ENCODE measurements at places on chromosomes 16 and 17.

GRCh38 chr16:49575346-49576172 is 202.0 kb downstream of the C16orf78 start:
- no peak for DNase-seq

DNA sequence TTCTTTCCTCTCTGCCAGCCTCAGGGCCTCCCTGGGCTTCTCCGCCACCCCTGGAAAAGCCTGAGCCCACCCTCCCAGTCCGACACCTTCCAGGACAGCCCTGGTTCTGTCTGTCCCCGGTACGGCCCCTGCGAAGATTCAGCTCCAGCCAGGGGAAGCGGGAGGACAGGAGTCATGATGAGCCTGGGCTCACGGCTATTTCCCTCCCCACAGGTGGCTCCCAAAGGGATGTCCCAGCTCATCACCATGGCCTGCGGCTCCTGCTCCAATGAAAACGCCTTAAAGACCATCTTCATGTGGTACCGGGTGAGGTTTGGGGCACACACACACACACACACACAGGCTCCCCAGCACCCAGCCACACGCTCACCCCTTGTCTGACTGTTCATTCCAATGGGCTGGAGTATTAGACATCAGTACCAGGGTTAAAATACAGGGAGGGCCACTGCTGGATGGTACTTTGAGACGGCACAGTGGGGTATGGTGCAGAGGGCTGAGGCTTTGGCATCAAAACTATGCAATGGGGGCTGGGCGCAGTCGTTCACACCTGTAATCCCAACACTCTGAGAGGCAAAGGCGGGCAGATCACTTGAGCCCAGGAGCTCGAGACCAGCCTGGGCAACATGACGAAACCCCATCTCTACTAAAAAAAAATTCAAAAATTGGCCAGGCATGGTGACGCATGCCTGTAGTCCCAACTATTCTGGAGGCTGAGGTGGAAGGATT is 32.8 kb downstream of the TMEM186 start:
- no peak for DNase-seq

DNA sequence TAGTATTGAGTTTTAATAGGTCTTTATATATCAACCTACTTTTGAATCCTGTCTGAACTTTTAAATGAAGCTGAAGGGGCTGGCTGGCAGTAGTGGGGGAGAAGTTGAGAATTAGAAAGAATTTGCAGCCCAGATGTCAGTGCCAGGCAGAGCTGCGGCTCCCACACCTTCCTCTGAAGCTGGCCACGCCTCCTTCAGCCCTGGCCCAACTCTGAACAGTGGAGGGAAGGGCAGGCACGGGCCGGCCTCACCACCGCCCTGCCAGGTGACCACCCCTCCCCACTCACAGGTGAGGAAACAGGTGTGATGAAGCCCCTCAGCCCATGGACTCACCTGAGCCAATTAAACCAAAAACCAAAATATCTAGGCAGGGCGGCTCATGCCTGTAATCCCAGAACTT is 87.0 kb downstream of the MGAT5B start:
- DNase-seq, result no peak

- no peak for DNase-seq
These were observed 1.8 kb downstream of the GGNBP2 start for GRCh38 chr17:36546418-36547093.

DNA sequence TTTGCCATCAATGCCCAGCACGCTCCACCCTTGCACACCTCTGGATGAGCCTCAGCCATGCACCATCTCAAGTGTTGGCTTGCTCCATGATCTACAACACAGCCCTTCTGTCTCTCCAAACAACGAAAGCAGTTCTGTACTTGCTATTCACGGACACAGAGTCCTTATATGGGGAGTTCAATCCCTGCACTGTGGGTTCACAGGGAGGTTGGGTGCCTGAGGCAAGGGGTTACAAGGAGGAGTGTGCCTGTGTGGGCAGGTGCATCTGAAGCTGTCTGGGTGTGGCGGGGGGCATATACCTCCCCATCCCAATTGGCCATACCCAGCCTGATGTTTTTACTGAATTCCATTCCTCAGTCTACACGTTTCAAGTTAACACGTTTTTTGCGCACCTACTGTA is 5.6 kb downstream of the RUNDC3A start:
- DNase-seq, result no peak

GRCh38 chr17:55660178-55660886 is 62.3 kb downstream of the TMEM100 start:
- no peak for DNase-seq

- DNase-seq, result peak; percentile 28
These were observed 2.4 kb downstream of the EFNB3 start for GRCh38 chr17:7707446-7707845.

- no peak for DNase-seq
These were observed 13.2 kb upstream of the SCNN1B start for GRCh38 chr16:23288726-23289512.

- DNase-seq, result no peak
These were observed 16.4 kb upstream of the SLC16A11 start for GRCh38 chr17:7060165-7060891.

DNA sequence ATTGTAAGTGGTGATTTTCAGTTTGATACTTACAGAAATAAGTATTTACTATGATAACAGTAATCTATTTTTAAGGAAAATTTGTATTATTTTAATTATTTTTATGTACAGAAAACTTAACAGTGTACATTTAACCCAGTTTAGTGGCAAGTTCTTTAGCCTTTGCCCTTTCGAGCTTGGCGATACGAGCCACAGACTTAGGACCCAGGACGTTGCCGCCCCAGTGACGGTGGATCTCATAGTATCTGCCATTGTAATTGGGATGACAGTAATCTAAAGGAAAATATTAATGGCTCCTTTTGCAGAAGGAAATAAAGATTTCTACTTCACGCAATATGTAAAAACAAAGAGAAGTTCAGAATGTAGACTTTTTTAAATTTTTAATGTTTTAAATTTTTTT is 5.2 kb upstream of the CDR2 start:
- no peak for DNase-seq

DNA sequence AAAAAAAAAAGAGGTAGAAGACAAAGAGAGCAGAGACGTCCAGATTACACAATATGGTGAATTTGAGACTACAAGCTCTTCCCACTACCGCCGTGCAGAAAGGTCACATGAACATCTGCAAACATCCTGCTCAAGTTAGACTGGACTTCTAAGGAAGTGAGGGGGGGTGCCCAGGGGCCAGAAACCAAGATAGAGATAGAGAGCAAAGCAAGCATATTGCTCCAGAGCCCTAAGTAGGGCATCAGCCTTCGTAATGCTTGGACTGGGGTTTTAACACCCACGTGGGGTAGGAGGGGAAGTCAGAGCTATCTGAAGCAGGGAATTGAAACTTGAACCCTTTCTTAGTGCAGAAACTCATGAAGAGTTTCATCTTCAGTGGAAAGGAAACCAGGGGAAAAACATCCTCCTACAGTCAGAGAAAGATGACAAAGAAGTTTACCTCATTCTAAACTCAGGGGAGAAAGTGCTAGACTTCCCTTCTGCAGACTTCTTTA is 8.7 kb downstream of the CLEC19A start:
- DNase-seq, result peak; percentile 84

GRCh38 chr16:11151885-11152629 is 103.9 kb downstream of the SOCS1 start:
- peak; percentile 47 for DNase-seq

DNA sequence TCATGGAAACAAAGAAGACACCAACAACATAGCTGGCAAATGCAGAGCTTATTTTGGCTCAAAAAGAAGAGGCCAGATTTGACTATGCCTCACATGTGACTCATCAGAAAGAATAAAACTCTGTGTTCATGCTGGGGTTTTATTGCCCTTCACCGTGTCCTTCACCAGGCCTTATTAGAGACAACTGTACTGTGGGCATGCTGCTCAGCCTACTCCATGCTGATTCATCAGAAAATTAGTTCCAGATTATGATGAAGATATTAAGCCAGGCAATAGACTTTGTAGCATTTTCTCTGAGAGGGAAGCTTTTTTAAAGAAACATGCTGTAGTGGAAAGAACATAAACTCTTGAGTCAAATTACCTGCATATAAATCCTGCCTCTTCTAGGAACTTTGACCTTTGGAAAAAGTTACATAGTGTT is 89.8 kb downstream of the CYB561 start:
- no peak for DNase-seq

DNA sequence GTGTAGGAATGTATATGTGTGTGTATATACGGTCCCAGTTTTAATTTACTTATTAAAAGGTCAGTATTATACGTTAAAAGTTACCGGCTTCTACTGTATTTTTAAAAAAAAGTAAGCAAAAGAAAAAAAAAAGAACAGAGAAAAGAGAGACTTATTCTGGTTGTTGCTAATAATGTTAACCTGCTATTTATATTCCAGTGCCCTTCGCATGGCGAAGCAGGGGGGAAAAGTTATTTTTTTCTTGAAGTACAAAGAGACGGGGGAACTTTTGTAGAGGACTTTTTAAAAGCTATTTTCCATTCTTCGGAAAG is 1.6 kb downstream of the NOG start:
- no peak for DNase-seq

DNA sequence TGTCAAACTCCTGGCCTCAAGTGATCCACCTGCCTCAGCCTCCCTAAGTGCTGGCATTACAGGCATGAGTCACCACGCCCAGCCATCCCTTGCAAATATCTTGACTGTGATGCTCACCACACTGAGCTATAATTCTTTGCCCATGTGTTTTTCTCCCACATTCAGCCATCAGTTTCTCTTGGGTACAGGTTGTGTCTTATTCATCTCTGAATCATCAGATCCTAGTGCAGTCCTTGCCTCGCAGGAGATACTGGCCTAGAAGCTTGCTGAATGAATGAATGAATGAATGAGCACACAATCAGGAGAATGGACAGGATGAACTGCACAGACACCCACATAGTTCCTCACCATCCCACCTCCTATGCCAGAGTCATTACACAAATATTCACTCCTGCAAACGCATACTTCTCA is 24.4 kb upstream of the ETV4 start:
- DNase-seq, result no peak

DNA sequence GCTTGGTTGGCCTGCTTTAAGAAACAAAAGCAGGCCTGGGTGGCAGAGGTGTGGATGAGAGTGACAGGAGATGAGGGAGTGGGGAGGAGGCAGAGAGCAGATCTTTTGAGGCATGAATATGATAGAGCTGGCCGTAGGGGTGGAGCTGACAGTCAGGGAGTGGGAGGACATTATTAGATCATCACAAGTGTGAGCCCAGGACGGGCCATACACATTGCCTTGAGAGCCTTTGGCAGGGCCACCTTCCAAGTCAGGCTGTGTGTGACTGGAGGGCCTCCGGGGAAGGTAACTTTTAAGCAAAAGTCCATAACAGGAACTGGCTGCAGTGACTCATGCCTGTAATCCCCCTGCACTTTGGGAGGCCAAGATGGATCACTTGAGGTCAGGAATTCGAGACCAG is 26.3 kb downstream of the GINS3 start:
- DNase-seq, result no peak

DNA sequence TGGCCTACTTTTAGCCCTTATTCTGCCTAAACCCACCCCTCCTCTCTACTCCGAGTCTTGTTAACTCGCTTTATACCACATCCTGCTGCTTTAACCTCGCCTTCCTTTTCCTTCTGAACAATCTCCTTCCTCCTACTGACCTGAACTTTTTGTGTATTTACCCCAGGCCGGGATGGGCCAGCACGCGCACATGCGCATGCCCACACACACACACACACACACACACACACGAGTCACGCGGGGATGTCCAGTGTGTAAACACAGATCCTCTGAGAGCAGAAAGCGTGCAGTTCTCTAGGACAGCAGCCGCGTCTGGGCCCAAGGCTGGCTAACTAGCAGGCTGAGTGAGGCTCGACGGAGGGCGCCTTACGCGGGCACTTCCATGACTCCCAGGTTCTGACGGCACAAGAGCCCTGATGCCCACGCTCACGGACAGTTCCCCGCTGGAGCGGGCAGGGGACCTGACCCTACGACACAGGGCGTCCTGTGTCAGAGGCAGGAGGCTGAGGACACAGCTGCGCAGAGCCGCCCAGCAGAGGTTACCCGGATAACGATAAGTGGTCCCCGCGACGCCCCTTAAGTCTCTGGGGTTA is 610 bp downstream of the PIK3R5 start:
- DNase-seq, result no peak

DNA sequence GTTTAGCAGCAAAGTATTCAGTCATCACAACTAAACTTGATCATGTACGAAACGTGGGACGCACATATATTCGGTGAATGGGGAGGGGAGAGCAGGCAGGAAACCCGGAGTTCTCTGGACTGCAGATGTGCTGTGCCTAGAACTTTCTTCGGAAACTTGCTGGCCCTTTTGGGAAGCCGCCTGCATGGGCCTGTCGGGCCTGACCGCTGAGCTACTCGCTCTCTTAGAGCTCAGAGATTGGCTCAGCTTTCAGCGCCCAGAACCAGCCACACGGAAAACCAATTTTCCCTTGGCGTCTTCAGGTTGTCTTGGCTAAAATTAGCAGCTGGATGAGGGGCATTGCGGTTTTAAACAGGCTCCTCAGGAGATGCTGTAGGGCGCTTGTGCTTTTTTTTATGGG is 38.1 kb downstream of the ZDHHC7 start:
- DNase-seq, result no peak

DNA sequence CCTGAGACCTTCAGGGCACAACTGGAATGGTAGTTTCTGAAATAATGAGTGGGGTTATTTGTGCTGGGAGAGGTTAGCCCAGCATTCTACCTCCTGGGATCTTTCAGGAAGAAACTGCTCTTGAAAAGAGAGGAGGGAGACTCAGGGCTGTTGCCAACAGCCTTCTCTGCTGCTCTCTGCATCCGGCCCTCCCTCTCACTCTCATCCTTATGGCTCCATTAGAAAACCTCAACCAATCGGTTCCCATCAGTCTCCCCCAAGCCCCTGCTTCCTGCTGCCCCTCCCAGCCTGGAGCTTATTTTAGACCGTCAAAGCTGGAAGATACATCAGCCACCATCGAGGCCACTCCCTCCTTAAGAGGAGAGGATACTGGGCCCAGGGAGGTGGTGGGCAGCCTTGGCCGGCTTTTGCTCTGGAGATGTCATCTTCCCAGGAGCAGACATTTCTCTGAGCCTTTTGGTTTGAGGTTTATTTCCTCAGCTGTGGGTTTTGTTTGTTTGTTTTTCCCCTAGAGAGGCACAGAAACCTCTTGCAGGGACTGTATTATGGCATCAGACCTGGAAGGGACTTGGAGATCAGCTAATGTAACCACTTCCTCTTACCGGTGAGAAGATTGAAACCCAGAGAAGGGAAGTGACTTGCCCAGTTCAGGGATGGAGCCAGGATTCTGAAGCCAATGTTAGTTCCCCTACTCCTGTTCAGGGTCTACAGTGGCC is 2.7 kb downstream of the MPRIP start:
- no peak for DNase-seq

DNA sequence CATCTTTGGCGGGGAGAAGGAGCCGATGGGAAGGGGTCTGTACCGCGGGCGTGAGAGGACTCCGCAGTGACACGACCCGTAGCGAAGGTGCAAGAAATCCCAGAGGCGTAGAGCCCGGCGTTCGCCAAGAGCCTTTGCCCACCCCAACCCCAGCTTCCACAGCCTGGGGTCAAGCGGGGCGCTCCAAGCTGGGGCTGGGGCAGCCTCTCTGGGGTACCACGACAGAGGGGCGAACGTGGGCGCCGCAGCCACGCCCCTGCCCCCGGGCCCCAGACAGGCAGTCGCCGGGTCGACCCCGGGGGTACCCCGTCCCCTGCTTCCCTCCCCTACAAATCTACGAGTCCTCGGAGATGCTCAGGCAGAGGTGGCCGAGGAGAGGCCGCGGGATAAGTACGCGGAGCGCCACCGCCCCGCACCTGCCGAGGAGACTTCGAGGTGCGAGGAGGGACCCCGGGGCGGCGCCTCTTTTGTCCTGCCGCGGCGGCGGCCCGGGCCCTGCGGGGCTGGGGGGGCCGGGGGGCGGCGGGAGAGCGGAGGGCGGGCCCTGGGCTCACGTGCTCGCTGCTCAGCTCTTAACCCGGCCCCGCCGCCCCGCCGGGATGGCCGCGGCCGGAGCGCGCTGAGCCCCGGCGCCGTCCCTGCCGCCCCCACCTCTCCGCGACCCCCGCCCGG is at the start of gene ADAM11:
Gene ADAM11, plus strand, starts transcription at position 575 of the 672 bp plus-strand sequence. CDS start 212 bp downstream, outside the sequence.
- DNase-seq, result no peak
